ENCODE measurements at places on chromosomes 4 and X.

DNA sequence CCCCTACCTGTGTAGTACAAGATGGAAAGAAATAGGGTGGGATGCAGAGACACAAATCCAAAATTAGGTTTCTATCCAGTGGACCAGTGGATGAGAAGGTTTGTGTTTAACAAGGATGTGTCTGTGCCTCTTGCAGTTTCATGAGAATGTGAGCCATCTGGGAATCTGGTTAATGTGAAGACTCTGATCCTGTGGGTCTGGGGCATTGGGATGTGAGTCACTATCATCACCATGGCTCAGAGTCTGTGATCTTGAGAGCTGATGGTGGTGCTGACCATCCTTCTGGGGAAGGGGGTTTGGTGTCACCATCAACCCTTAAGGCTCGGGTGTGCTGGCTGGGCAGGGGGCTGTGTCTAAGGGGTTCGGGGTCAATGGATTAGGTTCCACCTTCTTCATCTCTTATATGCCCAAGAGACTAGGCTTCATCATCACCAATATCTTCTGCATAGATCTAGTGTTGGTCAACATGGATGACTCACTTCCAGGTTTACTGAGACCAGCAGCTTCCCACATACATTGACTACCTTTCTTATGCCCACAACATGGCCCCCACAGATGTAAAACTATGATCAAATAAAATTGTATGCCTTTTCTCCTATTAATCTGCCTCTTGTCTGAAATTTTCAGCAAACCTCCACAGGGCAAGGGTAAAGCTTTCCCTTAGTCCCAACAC is 65.7 kb upstream of the MID1 start:
- DNase-seq: no peak

DNA sequence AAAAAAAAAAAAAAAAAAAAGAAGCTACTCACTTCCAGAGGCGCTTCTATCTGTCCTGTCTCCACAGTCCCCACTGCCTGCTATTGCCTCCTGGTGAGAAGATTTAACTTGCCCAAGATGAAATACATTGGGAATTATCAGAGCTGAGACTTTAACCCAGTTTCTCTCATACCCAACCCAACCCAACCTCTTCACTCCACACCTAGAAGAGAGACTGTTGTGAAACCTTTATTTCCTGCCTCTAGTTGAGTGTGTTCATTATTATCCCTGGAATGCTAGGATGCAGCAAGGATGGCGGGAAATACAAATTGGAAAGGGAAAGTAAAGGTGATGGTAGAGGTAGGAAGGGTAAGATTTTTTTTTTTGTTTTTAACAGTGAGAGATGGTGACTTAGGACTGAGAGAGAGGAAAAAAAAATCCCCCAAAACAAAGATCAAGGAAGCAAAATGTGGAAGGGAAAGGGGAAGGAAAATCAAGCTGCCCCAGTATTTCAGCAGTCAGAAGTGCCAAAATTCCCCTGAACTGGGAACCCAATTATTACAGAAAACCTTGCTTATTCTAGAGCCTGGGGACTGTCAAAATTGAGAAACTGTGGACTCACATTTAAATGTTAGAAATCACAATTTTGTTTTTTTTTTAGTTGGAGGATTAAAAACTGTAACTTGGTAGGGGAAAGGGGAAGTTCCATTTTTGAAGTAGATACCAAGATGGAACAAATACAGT is 253.0 kb downstream of the PTTG2 start:
- no peak for DNase-seq

- DNase-seq: no peak
Observed at GRCh38 chr4:26574563-26574962, 9.3 kb upstream of the TBC1D19 start.

GRCh38 chr4:879729-880077 is 52.4 kb downstream of the GAK start:
- peak; percentile 87 for DNase-seq

DNA sequence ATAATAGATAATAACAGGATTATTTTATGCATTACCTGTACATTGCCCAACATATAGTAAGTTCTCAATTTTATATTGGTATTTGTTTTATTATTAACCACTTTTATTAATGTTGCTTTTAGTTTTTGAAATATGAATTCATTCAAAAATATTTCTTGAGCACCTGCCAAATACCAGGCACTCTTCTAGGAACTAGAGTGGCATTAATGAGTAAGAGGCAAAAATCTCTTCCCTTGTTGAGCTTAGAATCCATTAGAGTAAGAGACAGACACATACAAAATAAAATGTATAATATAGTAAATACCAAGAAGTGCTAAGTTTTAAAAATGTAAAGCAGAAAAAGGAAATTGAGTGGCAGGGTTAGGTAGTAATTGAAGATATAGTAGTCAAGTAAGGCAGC is 45.8 kb downstream of the TET2 start:
- no peak for DNase-seq

DNA sequence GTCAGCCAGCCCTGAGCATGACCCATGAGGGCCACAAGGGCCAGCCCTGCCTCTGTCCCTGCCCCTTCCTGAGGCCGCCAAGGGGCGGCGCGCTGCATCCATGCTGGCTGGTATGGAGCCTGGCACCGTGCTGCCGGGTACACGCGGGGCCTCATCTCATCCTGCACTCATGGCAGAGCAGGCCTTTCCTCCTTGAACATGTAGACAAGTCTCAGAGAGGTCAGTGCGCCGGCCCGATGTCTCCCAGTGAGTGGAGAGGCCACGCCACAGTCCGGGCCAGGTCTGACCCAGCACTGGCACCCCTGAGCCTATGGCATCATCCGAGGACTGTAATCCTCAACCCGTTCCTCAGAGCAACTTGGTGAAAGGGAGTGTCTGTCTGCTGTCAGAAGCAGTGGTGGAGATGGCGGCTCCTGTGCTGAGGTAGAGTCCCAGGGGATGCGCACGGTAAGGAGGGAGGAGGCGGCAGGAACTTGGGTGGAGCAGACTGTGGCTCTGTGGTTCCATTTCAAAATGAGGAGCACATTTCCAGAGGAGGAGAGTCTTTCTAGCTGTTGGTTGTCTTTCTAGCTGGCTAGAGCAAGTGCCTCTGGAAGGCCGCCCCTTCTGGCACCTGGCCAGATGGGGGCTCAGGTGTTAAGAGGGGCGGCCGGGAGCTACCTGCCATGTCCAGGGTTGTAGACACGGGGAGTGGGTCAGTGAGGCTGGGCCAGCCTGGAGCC is 32.8 kb downstream of the TRMT44 start:
- DNase-seq: no peak
